ENCODE measurements at places on chromosomes 1 and 21.
A peak's percentile ranks its signal among the peaks of the same experiment; 100 is the strongest.

- DNase-seq, result no peak
Observed at GRCh38 chr1:15816674-15817073, 9.2 kb upstream of the UQCRHL start.

- DNase-seq, result no peak
Observed at GRCh38 chr1:179353546-179353945, 12.2 kb upstream of the AXDND1 start.

- DNase-seq, result no peak
Observed at GRCh38 chr1:9700340-9700739, 48.8 kb downstream of the PIK3CD start.

- DNase-seq, result no peak
Observed at GRCh38 chr21:26055841-26056264, 114.7 kb downstream of the APP start.

DNA sequence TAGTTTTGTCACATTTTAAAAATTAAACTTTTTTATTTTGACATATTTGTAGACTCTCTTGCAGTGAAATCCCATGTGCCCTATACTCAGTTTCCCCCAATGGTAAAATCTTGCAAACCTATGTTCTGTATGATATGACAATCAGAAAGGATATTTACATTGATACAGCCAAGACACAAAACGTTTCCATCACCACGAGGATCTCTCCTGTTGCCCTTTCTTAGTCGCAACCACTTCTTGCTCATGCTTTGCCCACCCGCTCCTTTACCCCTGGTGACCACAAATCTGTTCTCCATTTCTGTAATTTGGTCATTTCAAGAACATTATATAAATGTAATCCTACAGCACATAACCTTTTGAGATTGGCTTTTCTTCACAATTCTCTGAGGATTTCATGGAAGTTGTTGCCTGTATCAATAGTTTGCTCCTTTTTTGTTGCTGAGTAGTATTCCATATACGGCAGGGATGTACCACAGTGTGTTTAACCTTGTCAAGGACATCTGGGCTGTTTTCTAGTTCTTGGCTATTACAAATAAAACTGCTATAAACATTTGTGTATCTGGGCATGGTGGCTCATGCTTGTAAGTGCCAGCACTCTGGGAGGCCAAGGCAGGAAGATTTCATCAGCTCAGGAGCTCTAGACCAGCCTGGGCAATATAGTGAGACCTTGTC, 14.0 kb upstream of the BATF3 start:
- DNase-seq, result no peak

- DNase-seq, result peak; percentile 43
Observed at GRCh38 chr1:9182784-9183257, 51.8 kb upstream of the H6PD start.
